ENCODE measurements at places on chromosomes 4 and X.

- DNase-seq = no peak
These were observed 6.0 kb downstream of the PALLD start for GRCh38 chr4:168502861-168503260.

- DNase-seq = no peak
These were observed 2.3 kb downstream of the ATP2B3 start for GRCh38 chrX:153519569-153520286.

DNA sequence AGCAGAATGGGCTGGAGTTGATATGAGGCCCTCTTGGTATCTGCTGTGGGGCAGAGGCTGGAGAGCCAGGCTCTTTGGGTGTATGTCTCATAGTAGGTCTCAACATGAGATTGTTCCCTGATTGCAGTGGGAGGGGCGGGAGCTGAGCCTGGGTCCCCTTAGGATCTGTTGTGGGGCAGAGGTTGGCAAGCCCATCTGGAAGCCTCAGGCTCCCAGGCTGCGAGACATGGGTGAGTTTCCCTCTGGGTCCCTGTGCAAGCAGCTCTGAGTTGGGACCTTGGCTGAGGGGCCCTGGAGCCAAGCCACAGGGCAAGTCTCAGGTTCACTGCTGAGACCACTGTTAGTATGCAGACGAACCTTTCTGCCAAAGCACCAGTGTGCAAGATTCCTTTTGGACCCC is 201.9 kb downstream of the ARHGAP10 start:
- no peak for DNase-seq

- DNase-seq = no peak
These were observed 4.4 kb downstream of the SORCS2 start for GRCh38 chr4:7196736-7197135.

GRCh38 chr4:76697129-76697803 is 200.7 kb downstream of the SOWAHB start:
- DNase-seq = no peak
